ENCODE measurements at places on chromosomes 13 and 19.

DNA sequence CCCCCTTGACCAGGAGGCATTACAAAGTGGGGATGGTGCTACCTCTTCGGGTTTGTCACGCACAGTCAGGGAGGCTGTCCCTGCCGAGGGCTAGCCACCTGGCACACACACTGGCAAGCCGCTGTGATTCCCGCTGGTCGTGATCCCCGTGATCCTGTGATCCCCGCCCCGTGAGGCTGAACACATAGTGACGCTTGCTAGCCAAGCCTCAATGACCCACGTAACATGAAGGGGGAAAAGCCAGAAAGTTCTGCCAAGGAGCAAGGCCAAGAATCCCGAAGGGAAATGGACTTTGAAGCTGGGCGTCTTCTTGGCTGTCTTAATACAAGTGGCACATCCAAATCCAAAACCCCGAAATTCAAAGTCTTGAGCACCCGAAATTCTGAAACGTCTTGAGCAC is 13.7 kb downstream of the LDLR start:
- no peak for DNase-seq

- no peak for DNase-seq
Observed at GRCh38 chr19:50666346-50667176, 17.3 kb downstream of the C19orf81 start.

DNA sequence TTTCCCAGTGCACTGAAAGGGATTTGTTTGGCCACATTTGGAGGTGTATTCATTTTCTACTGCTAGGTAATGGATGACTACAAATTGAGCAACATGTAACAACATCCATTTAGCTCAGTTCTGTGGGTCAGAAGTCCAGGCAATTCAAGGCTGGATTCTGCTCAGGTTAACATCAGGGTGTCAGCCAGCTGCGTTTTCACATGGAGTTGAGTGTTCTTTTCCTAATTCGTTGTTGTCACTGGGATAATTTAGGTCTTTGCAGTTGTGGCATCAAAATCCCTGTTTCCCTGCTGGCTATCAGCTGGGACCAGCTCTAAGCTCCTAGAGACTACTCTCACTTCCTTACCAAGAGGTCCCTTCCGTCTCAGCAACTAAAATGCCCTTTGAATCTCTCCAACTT is 25.4 kb downstream of the MIR17HG start:
- DNase-seq, result no peak

DNA sequence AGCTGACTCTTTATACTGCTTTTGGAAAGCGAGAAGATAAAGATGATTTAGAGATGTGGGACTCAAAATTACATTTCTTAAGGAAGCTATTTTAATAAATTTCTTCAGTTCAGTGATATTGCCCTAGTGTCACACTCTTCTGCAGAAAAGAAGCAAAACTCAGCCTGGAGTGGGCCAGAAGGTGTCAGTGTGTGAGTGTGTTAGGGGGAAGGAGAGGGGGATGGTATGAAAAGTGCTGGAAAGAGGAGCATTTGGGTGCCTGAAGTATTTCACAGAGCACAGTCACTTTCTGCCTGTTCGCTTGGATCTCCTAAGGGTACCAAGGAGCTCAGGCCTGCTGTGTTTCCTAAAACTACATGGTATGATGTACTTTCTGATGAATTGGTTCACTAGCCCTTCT is 84.5 kb upstream of the FRY start:
- DNase-seq, result no peak

GRCh38 chr13:20706661-20707060 is 3.2 kb downstream of the IL17D start:
- no peak for DNase-seq

DNA sequence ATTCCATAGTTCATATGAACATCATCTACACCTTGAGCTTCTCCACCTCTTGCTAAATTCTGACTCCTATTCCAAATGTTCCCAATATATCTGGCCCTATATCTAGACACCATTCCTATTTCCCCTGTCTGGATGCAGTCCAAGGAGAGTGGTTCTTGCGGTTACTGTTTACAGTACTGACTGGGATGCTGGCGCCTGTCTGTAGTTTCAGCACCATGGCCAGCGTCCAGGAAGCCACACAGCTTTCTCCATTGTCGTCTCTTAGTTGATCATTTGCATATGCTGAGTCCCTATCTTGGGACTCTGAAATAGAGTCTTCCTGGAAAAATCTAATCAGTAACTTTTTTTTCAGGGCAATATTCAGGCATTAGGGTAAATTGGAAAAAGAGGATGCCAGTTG is 14.9 kb downstream of the LAIR2 start:
- DNase-seq, result peak; percentile 63

DNA sequence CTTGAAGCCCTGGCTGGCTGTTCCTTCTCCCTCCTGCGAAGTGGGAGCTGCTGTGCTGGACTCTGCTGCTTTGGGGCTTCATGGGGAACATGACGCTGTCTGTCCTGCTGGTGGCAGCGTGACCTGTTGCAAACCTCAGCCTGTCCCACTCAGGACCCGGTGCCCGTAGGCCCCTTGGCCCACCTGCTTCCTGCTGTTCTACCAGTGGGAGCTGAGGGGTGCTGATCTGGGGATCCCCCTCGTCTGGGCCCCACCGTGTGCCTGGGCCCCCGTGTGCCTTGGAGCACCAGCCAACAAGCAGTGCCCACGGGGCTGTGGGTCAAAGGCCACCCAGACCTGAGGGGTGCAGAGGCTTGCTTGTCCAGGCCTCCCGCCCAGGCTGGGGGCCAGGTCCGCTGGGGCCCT is 5.3 kb downstream of the SPPL2B start:
- no peak for DNase-seq

GRCh38 chr13:49938314-49938713 is 2.2 kb upstream of the SPRYD7 start:
- DNase-seq, result no peak

GRCh38 chr13:48873587-48873986 is 102.1 kb upstream of the FNDC3A start:
- no peak for DNase-seq

GRCh38 chr13:48804821-48805601 is 151.3 kb downstream of the CYSLTR2 start:
- no peak for DNase-seq

- DNase-seq, result no peak
Observed at GRCh38 chr19:4749870-4750590, 26.4 kb upstream of the DPP9 start.

DNA sequence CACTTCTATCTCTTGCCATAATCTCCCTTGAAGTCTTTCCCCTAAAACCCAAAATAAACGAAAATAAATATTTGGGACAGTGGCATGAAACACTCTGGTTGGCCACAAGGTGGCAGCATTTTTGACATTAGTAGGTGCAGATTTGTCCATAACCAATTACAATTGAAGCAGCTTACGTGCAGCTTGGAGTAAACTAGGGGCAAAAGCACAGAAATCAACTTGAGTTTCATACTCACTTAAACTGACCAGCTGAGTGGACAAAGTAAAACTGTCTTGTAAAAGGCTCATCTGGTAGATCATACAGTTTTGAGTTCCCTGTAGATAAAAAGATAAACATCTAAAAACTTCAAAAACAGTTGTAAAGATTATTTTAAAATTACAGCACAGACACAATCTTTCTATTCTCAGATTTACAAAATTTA is 18.8 kb downstream of the PDCD5 start:
- DNase-seq, result no peak

GRCh38 chr13:52652980-52653303 is 306 bp downstream of the SUGT1 start:
- DNase-seq, result no peak

GRCh38 chr13:40148742-40149141 is 493.3 kb downstream of the COG6 start:
- DNase-seq, result no peak

DNA sequence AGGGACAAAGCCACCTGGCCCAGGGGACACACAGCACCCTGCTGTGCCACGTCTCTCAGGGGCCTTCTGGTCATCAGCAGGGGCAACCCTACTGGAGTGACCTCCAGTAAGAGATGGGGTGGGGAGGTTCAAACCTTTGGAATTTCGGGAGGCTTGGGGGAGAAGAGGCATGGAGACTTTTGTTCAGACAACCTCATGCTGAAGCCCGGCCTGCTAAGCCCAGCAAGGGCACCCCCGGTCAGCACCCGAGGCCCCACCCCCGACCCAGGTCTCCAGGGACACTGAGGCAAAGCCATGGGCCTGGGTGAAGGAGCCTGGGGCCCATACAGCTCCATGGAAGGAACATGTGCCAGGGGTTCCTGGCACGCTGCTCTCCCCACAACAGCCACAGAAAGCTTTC is 23.3 kb downstream of the ZNF787 start:
- no peak for DNase-seq

DNA sequence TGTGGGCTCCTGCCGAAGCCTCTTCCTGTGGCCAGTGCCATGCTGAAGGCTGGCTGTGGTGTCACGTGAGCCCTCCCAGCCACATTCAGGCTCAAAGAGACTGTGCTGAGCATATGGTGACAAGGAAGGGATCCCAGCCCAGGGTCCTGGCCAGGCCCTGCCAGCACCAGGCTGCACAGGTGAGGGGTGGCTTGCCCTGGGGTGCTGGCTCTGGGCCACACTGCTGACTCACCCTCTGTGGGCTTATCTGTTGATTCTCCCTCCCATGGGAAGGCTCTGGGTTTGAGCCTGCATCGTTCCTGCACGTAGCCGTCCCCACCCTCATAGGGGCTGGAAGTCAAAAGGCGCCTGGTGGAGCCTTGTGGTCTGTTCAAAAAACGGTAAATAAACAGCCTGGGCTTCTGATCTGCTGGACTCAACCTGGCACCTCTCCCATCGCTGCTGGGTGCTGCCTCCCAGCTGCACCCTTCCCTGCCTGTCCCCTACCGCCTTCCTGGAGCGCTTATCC is 31.1 kb downstream of the DNM2 start:
- DNase-seq, result no peak

DNA sequence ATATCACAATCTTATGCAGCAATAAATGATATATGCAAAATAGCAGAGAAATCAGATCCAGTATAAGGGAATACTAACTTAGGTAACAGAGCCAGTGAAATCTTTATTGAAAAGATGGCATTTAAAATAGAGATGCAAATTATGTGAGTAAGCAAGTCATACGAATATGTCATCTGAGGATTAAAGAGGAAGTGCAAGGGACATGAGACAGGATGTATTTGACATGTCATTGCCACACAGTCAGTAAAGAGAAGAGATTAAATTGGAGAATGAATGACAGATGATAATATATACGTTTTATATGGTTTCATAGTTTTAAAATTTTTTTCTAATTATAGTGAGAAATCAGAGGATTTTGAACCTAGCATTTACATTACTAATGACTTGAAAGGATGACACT is 426.4 kb downstream of the SLITRK5 start:
- DNase-seq, result no peak
